A549 (cell line): ENCODE measurements at places on chromosomes 7 and 10.

DNA sequence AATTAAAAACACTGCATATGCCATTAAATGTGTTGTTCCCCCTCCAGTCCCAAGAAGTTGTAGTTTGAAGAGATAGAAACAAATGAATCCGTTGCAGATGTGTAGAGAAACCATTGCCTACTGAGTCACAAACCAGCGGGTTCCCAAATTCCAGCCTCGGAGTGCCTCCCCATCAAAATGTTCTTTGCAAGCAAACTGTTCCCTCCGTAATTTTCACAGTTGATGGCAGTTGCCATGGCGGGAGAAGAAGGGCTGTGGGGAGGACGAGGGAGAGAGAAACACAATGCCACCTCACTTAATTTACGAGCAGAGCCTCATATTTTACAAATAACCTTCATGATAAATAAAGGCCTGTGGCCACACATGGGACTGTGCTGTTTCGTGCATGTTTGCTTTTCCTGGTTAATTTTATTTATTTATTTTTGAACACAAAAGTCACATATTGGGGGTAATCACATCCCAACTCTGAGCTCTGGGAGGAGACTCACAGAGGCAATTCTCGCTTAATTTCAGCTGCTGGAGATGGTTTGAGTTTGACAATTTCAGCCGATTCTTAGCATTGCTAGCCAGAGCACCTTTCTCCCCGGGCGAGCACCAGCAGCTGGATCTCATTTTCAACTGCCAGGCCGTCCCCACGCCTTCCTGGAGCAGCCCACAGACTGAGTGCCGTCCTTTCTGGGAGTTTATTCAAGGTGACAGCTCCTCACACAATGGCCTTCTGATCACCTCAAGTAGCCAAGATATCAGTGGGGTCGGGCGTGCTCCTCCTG, 1084.2 kb downstream of the KCNMA1 start:
- no peak for DNase-seq

DNA sequence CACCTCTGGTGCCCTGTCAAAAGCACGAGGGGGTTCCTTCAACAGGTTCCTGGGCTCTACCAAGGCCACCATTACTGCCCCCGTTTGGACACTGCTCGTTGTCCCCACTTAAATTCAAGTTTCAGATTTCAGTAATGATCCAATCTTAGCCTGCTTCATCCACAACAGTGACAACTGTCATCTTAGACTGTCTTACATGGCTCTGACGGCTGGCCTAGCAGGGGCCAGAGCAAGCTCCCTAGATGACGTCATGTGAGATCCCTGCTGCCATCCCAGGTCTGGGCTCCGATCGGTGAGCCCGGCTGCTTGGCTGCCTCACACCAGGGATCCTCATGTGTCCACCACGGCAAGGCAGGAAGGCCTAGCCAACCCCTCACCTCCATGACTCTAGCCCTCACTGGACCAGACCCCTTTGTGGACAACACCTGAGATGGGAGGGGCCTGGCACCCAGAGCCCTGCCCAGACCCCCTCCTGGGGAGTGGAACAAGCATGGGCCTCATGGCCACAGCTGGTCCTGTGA, 82.5 kb downstream of the FAM53B start:
- no peak for DNase-seq

DNA sequence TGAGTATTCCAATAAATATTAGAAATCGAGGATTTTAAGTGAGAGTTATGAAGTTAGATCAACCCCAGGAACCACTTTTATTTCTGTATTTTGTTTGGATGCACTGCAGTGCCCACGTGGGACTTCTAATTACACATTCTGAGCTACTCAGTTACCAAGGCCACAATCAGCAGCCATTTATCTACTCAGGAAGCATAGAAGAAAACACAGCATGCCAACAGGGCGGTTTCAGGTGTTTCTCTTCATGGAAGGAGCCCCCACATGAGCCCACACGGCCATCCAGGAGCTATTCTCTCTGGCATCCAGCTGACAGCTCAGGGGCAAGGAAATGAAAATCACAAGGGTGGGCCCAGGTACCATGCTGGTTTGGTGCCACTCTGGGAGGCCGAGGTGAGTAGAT, 266.5 kb upstream of the MKLN1 start:
- DNase-seq: no peak

DNA sequence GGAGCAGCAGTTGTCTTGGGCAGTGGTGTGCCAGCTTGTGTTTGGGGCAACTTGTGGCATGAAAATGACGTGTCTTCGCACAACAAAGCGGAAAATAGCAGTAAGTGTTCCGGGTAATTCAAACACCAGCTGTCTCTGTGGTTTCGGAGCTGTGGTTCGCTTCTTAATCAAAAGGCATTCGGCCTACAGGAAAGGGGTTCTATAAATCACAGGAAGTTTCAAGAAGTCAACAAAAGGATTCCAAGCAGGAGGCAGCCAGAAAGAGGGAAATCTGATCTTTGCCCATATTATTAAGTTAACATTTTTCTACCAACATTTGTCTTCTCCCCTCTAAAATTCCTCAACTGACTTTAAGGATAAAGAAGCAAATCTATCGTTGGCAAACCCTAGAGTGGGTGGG, 353.4 kb downstream of the FGFR2 start:
- DNase-seq: no peak

GRCh38 chr10:102808380-102808779, 28.8 kb downstream of the CYP17A1 start:
- no peak for DNase-seq

DNA sequence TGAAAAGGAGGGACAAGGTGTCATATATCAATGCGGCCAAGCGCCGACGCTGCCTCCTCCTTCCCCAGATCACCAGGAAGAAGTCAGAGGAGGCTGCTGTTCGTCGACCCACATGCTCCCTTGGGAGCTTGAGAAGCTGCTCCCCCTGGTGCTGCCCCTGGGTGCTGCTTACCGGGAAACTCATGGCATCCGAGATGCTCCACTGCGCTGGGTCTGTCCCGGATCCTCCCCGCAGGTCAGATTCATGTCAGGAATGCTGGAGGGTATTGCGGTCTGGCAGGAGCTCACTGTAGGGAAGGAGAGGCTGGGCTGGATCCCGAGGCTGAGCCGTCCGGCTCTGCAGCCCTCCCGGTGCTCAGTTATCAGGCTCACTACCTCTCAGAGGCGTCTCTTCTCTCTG, 123.7 kb upstream of the FAM20C start:
- DNase-seq: no peak

DNA sequence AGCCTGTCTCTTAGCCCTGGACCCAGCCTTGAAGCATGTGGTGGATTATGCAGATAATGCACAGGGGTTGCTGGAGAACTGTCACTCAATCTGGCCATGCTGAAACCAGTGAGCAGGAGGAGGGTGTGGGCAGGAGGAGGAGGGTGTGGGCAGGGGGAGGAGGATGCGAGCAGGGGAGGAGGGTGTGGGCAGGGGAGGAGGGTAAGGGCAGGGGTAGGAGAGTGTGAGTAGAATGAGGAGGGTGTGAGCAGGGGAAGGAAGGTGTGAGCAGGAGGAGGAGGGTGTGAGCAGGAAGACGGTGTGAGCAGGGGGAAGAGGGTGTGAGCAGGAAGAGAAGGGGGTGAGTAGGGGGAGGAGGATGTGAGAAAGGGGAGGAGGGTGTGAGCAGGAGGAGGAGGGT, 18.8 kb downstream of the CAMK2B start:
- DNase-seq: no peak

- no peak for DNase-seq
Observed at GRCh38 chr7:84484502-84485079, 290.0 kb upstream of the SEMA3A start.

DNA sequence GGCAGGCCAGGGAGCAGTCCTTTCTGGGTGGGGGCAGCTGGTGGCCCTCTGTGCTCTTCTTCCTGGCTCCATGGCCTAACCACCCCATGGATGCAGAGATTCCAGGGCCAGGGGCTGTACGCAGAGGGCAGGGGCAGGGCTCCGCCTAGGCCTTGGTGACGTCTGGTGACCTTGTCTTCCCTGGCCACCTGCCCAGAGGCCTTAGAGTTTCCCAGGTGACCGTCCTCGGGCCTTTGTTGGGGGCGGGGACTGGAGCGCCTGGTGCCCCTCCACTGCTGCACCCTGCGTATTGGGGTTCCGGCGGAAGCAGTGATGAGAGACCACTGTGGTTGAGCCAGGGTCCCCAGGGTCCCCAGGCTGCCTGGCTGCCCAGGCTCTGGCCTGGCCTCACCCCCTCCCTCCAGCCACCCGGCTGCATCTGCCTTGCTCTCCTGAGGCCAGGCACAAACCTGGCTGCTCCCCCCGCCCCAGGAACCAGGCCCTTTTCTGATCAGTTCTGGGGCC, 10.3 kb downstream of the PWWP2B start:
- DNase-seq: no peak

DNA sequence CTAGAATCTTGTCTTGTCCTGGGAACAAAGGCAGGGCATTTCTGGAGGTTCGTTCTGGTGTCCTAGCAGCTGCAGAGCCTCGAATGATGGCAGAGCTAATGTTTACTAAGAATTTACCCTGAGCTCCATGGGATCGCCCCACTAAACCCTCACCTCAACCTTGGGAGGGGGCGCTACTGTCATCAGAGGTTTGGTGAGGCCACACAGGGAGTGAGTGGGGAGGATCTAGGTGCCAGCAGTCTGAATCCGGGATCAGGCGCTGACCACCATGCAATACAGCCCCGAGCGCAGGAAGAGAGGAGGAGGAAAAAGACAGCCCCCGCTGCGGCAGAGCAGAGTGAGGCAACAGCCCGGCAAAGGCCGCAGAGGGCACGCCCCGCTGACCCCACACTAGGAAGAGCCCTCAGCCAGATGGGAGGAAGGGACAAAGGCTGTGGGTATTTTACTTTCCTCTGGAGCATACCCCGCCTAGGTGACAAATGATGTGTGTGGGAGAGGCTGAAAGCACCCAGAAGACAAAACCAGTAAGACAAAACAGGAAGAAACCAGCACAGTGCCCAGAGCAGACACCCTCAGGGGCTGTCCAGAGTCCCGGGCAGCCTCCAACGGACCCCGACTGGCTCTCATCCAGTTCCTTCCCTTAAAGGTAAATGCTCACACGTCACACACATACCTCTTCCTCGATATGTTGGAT, 103.5 kb downstream of the FAM53B start:
- DNase-seq: no peak
